ENCODE measurements at places on chromosomes 13 and 19.

- DNase-seq = no peak
Observed at GRCh38 chr19:57800696-57801095, 14.0 kb downstream of the ZNF552 start.

GRCh38 chr13:108166078-108166477 lies 49.3 kb downstream of the LIG4 start:
- DNase-seq = no peak

- DNase-seq = peak; percentile 81
Observed at GRCh38 chr13:98796798-98797197, 44.3 kb upstream of the SLC15A1 start.

DNA sequence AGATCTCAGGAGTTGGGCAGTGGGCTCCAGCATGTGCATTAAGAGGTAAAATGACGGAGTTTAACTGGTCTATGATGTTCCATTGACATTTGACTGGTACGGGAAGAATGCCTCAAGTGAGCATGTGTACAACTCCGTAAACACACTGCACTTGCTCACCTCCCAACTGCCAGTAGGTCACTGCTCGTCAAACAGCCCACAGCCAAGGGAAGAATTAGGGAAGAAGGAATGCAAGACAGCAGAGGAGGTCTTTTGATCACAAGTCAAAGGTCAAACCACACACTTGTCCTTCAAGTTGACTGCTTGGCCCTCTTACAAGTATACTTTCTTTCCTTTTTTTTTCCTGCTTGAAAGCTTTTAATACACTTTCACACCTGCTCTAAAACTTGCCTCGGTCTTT lies 236.7 kb downstream of the B3GLCT start:
- DNase-seq = no peak

- DNase-seq = no peak
Observed at GRCh38 chr13:113091211-113091771, 14.3 kb upstream of the F7 start.

DNA sequence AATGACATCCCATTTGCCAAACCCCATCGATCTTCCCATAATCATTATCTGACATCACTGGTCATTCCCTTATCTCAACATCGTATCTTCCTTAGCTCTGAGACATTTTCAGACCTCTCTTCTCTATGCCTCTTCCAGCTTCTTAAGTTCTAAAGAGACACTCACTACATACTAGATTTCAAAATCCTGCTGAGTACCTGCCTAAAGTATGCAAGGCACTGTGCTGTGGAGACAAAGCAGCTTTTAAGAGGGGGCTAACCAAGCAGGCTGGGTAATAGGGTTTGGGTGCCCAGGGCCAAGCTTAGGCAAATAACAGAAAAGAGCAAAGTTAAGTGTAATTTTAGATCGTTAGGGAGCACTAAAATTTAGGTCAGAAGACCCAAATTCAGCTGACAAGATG lies 3.4 kb upstream of the POMP start:
- DNase-seq = no peak

DNA sequence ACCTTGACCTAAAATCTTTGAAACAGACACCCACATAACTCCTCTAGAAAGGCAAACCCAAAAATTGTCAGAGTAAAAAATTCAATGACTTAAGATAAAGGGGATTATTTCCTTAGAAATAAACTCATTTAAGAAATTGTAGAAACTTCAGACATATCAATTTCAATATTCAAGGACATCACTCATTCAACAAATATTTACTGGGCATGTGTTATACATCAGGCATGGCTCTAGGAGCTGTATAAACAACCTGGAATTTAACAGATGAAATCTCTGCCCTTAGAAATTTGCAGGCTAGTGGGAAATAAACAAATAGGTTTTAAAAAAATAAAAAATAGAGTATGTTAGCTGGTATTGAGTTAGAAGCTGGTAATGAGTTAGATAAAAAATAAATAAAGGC lies 84.0 kb upstream of the LSM14A start:
- DNase-seq = no peak

Data from DMS79 treated with DMSO at 0.1 percent for 48 hours (cell line).